ENCODE measurements at places on chromosomes 7 and 10. TPM values are rescaled to one million over a fixed set of nuclear protein-coding genes. Genes with fewer than 3 reads are reported as not detected.
A peak's percentile ranks its signal among the peaks of the same experiment; 100 is the strongest.

- no peak overlapping the region for H3K27ac ChIP-seq
- no peaks in the 10 kb centered on the region for H3K27me3 ChIP-seq
- H3K36me3 ChIP-seq = no peaks in the 10 kb centered on the region
- DNase-seq = no peak
These were observed 299.1 kb downstream of the GRID1 start for GRCh38 chr10:86067436-86068050.

- peak overlapping the region; percentile 34 for H3K4me3 ChIP-seq
- peaks cover 15% of the 10 kb centered on the region for H3K4me1 ChIP-seq
- no peaks in the 10 kb centered on the region for H3K36me3 ChIP-seq
- H3K27me3 ChIP-seq = peaks cover 53% of the 10 kb centered on the region
These were observed 88.5 kb downstream of the PAXIP1 start for GRCh38 chr7:154914308-154914995.

GRCh38 chr10:968546-969199 lies 19.6 kb upstream of the GTPBP4 start:
- no peaks in the 10 kb centered on the region for H3K4me1 ChIP-seq
- H3K4me3 ChIP-seq = no peak overlapping the region
- no peaks in the 10 kb centered on the region for H3K36me3 ChIP-seq
- no peak for DNase-seq
- H3K27ac ChIP-seq = no peak overlapping the region
- H3K27me3 ChIP-seq = peaks cover 26% of the 10 kb centered on the region

GRCh38 chr7:149179241-149179640 lies 16.1 kb upstream of the ZNF282 start:
- H3K4me1 ChIP-seq = no peaks in the 10 kb centered on the region
- no peak overlapping the region for H3K4me3 ChIP-seq
- H3K36me3 ChIP-seq = peaks cover 52% of the 10 kb centered on the region
- DNase-seq = no peak
- no peak overlapping the region for H3K27ac ChIP-seq

GRCh38 chr7:78383096-78383880 lies 584.7 kb downstream of the PHTF2 start:
- H3K4me3 ChIP-seq = no peak overlapping the region
- no peak overlapping the region for H3K27ac ChIP-seq
- no peaks in the 10 kb centered on the region for H3K27me3 ChIP-seq
- H3K4me1 ChIP-seq = no peaks in the 10 kb centered on the region
- DNase-seq = no peak

GRCh38 chr7:83947260-83947659 lies 247.3 kb downstream of the SEMA3A start:
- no peaks in the 10 kb centered on the region for H3K27me3 ChIP-seq
- H3K4me1 ChIP-seq = no peaks in the 10 kb centered on the region
- no peak overlapping the region for H3K4me3 ChIP-seq
- H3K36me3 ChIP-seq = no peaks in the 10 kb centered on the region
- H3K27ac ChIP-seq = no peak overlapping the region

DNA sequence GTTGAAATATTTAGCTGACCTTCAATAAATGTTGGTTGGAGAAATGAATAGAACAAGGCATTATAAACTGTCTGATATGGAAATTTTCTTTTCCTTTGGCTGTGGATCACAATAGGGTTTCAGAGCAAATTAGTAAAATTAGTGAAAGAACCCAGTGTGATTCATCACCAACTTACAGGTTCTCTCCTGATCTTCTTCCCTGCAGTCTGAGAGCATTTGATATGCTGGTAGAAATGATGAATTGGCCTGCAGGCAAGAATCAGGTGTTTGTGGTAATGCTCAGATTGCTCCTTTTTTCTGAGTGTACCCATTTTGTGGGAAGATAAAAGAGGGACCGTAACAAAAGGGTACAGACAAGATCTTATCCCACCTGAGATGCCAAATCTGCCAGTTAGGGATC lies 51.9 kb downstream of the BTAF1 start:
- DNase-seq = no peak
- H3K36me3 ChIP-seq = peaks cover 14% of the 10 kb centered on the region
- H3K27me3 ChIP-seq = no peaks in the 10 kb centered on the region
- no peak overlapping the region for H3K4me3 ChIP-seq

DNA sequence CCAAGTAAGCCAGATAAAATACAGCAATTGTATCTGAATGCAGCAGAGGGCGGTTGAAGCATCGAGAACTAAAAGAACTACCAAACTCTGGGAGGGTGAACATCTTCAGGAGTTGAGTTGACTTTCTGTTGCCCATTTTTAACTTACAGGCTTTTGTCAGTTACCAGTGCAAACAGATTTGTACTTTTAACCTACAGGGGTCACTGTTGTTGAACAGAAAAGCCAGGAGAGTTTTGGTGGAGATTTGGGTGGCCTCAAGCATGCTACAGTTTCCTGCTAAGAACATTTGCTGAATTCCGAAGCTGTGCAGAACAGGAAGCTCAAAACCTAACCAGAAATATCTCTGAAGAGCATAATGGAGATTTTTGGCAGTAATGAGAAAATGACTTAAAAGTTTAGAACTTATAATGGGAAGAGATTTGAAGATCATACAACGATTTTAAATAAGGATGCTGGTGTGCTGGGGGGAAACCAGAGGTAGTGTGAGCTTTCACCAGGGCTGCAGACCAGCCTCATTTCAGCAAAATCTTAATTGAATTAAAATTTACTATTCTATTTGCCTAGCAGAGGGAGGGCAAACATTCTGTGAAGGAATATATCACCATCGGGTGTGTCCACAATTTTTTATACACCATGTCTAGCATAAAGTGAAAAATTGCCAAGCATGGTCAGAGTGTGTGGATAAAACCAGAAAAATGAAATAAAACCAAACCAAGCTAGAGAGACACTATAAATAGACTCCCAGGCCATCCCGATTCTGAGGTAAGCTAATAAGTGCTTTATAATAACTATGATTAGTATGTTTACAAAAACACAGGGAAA lies 208.6 kb upstream of the CCDC6 start:
- no peaks in the 10 kb centered on the region for H3K4me1 ChIP-seq
- H3K4me3 ChIP-seq = no peak overlapping the region
- H3K36me3 ChIP-seq = no peaks in the 10 kb centered on the region
- DNase-seq = no peak

DNA sequence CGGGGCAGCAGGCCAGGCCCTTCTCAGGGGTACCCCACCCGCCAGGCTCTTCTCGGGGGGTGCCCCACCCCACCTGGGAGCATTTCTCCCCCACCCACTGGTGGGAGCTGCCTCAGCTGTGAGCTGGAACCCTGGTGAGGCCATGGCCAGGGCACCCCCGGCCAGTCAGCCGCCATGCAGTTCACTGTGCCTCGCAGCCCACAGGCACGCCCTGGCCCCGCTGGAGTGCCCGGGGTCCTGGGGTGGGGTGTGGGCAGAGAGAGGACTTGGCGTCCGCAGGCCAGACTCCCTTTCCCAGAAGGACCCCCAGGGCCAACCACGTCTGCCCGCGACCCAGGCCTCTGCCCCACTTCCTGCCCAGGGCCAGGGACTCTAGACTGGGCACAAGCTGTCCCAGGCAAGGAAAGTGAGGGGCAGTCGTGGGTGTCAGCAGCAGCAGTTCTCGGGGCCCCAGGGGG lies 13.1 kb downstream of the DPYSL4 start:
- H3K4me3 ChIP-seq = no peak overlapping the region
- no peaks in the 10 kb centered on the region for H3K27me3 ChIP-seq
- H3K4me1 ChIP-seq = no peaks in the 10 kb centered on the region
- no peaks in the 10 kb centered on the region for H3K36me3 ChIP-seq

- H3K27ac ChIP-seq = no peak overlapping the region
- H3K36me3 ChIP-seq = no peaks in the 10 kb centered on the region
- H3K27me3 ChIP-seq = no peaks in the 10 kb centered on the region
- no peak overlapping the region for H3K4me3 ChIP-seq
These were observed 85.5 kb upstream of the ABI1 start for GRCh38 chr10:26946102-26946811.

GRCh38 chr10:22158426-22158825 lies 59.4 kb downstream of the EBLN1 start:
- peaks cover 5% of the 10 kb centered on the region for H3K4me1 ChIP-seq
- H3K27me3 ChIP-seq = no peaks in the 10 kb centered on the region
- no peaks in the 10 kb centered on the region for H3K36me3 ChIP-seq

- no peaks in the 10 kb centered on the region for H3K36me3 ChIP-seq
- no peak overlapping the region for H3K4me3 ChIP-seq
- H3K27me3 ChIP-seq = no peaks in the 10 kb centered on the region
- no peaks in the 10 kb centered on the region for H3K4me1 ChIP-seq
- DNase-seq = no peak
- H3K27ac ChIP-seq = no peak overlapping the region
These were observed 68.2 kb upstream of the NRG3 start for GRCh38 chr10:81806842-81807241.

- H3K27me3 ChIP-seq = peaks cover 8% of the 10 kb centered on the region
- H3K27ac ChIP-seq = no peak overlapping the region
- no peak overlapping the region for H3K4me3 ChIP-seq
- DNase-seq = no peak
These were observed 189.1 kb downstream of the DGKI start for GRCh38 chr7:137657476-137658189.

GRCh38 chr10:12332572-12333379 lies 16.6 kb upstream of the CAMK1D start:
- no peaks in the 10 kb centered on the region for H3K36me3 ChIP-seq
- H3K27me3 ChIP-seq = no peaks in the 10 kb centered on the region
- DNase-seq = no peak
- H3K4me3 ChIP-seq = no peak overlapping the region
- H3K4me1 ChIP-seq = peaks cover 8% of the 10 kb centered on the region

DNA sequence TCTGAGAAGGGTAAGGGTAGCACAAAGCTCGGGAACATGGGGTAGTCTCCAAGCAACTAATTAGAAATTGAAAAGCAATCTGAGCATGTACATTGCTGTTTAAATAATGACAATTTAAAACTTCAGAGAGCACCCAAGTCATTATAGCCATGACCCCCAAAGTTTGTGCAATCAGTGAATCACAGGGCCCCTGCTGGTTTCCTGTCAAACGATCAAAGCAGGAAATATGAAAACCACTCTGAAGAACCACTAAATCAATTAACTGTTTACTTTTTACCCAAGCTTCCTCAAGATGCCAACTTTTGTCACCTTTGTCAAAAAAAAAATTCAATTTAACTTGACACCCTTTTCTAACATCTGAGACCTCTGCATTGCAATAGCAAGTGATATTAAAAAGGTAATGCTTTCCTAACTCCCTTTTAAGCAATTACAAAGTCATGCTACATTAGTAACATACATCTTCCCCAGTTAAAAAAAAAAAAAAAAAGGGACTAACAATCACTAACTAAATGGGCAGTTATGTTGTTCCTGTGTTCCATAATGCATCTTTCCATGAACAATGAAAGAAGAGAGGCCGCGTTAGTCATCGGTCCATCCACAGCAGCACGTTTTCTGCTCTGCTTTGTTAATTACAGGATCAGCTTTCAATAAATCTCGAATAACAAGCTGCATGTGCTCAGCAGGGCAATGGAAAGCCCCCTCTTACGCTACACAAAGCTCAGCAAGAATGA lies 80.6 kb downstream of the ETV1 start:
- no peaks in the 10 kb centered on the region for H3K36me3 ChIP-seq
- peaks cover 26% of the 10 kb centered on the region for H3K4me1 ChIP-seq
- DNase-seq = peak; percentile 8

DNA sequence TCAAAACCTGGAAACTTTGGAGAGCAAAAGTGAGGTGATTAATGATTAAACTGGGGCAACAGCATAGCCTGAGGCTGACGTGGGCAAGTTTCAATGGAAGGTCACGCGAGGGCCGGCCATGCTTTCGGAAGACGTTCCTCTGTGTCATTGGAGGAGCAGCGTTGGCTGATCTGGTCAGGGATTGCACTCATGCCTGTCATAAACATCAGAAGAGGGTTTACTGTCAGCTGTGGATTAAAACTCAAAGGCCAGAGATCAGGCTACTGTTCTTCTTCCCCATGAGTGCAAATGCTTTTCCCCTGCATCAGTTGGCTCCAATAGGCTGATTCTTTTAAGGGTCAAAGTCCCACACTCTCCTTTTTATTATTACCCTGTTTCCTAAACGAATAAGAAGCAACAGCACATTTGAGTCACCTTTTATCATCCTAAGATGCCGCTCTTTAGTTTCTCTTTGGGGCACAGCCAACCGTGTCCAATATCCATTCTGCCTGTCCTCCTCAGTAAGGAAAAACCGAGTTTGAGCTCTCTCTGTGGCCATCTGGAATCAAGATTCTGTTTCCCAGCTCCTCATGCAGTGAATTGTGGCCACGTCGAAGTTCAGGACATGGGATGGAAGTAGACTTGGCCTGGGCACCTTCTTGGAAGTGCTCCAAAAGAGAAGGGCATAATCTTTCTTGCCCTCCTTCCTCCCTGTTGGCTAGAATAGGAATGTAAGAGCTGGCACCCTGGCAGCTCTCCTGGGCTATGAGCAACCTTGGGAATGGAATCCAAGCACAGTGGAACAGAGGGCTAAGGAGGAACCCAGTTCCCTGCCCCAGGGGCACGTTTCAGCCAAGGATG lies 62.5 kb upstream of the INSIG1 start:
- no peak overlapping the region for H3K4me3 ChIP-seq
- no peaks in the 10 kb centered on the region for H3K36me3 ChIP-seq
- H3K27me3 ChIP-seq = peaks cover 10% of the 10 kb centered on the region
- H3K27ac ChIP-seq = no peak overlapping the region
- DNase-seq = no peak

GRCh38 chr7:82347808-82348207 lies 95.8 kb downstream of the CACNA2D1 start:
- H3K27me3 ChIP-seq = no peaks in the 10 kb centered on the region
- H3K4me3 ChIP-seq = no peak overlapping the region
- no peak for DNase-seq
- no peaks in the 10 kb centered on the region for H3K4me1 ChIP-seq
- H3K36me3 ChIP-seq = no peaks in the 10 kb centered on the region

GRCh38 chr10:25390733-25391132 lies 215.9 kb downstream of the GPR158 start:
- H3K4me1 ChIP-seq = no peaks in the 10 kb centered on the region
- no peak overlapping the region for H3K27ac ChIP-seq
- peaks cover 2% of the 10 kb centered on the region for H3K27me3 ChIP-seq
- DNase-seq = no peak

The DRGX gene
- not detected for total RNA-seq

The PNLIP gene
- total RNA-seq = not detected

The NFKB2 gene
- total RNA-seq = 229 TPM

The HMX3 gene
- not detected for total RNA-seq

The CALN1 gene
- 0.16 TPM for total RNA-seq

The FKBP6 gene
- total RNA-seq = not detected

The MOGAT3 gene
- total RNA-seq = not detected

The HECW1 gene
- total RNA-seq = not detected

All from T-cell (primary cell).